ENCODE measurements at places on chromosomes 16 and 17.

DNA sequence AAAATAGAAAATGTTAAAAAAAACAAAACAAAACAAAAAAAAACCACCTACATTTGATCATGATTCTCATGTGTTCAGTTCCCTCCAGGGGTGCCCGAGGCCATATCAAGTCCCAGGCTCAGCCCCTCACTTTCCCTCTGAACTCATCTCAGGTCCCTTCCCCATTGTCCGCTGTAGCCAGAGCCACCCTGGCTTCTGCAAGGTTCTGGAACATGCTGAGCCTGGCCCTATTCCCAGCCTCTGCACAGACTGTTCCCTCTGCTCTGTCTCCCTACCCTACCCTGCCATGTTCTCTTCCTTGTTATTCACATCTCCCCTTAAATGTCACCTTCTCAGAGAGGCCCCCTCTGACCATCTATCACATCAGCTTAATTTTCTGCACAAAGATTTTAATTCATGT, 46.9 kb downstream of the TK2 start:
- no peak for DNase-seq

DNA sequence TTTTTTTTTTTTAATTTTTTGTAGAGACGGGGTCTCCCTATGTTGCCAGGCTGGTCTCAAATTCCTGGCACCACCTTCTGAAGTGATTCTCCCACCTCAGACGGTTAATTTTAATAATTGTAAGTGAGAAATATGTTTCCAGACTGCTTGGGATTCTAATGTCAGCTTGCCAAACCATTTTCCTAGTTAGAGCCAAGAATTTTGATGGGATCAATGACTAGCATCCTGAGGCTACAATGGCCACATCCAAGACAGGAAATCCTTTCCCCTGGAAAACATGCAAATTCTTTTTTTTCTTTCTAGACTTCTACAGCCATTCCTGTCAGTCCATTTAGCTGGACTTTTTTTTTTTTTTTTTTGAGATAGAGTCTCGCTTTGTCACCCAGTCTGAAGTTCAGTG, 32.6 kb downstream of the IGF2BP1 start:
- no peak for DNase-seq

DNA sequence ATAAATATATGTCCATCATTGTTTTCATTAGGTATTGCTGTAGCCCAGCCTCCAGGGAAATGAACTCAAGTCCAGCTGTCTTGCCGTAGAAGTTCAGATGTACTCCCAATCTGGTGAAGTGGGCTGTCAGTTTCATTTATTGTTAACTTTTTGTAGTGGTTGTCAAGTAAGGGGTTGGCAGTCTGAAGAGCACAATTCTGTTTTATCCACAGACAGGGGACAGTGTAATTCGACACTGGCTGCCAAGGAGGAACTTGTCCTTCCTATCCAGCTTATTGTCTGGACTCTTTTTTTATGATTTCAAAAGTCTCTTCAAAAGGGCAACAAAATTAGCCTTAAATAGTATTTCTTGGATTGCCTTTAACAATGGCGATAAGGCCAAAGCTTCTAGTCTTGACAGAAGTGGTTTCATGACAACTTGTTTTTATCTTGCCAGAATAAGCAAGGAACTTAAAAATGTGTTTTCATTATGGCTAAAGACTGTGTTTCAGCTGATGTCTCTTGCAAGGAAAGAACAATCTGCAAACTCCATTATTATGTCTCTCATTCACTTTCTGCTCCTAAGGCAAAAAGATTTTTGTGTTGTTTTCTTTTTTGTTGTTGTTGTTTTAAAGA, 73.9 kb upstream of the TANC2 start:
- peak; percentile 11 for DNase-seq

- no peak for DNase-seq
Observed at GRCh38 chr17:8489841-8490240, 54.2 kb downstream of the NDEL1 start.

DNA sequence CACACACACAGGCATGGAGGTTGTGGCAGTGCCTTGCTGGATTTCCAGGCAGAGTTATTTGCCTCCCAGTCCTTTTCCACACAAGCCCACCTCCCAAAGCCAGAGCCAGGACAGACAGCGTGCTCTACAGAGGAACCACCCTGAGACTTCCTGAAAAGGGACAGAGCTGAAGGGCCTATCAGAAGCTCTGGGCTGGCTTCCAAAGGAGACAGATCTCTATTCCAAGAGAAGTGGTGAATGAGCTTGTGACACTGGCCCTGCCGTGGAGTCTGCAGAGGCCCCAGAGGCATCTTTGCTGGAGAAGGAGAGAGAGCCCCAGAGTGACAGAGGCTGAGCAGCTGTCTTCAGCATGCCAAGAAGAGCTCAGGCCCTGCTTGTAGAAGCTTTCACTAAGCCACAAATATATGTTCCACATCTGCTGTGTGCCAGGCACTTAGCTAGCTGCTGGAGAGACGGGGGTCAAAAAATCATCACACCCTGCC, 8.3 kb upstream of the LPCAT2 start:
- peak; percentile 70 for DNase-seq

- peak; percentile 11 for DNase-seq
Observed at GRCh38 chr17:31629696-31630470, 229.2 kb downstream of the COPRS start.

DNA sequence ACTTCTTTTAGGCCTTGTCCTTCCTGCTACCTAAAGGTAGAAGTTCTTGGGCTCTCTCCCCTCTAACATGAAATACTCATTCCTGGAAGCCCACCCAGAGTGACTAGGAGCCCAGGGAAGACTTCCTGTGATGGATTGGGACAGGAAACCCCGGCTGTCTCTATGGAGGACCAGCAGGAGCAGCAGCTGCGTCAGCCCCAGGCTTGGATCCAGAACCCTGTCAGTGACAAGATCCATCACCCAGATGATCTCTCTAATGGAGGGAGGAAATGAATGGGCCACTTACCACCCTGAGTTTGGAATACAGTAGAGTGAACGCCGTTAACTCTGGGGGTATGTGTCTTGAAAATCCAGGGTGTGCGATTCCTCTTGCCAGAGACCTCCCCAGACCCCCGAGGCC, 195.7 kb upstream of the WSCD1 start:
- no peak for DNase-seq

All from adipocyte (in vitro differentiated cells).